ENCODE measurements at places on chromosomes 11 and 22.
A peak's percentile ranks its signal among the peaks of the same experiment; 100 is the strongest.

- no peak for DNase-seq
Measured at GRCh38 chr22:30056015-30056414, 24.2 kb upstream of the HORMAD2 start.

DNA sequence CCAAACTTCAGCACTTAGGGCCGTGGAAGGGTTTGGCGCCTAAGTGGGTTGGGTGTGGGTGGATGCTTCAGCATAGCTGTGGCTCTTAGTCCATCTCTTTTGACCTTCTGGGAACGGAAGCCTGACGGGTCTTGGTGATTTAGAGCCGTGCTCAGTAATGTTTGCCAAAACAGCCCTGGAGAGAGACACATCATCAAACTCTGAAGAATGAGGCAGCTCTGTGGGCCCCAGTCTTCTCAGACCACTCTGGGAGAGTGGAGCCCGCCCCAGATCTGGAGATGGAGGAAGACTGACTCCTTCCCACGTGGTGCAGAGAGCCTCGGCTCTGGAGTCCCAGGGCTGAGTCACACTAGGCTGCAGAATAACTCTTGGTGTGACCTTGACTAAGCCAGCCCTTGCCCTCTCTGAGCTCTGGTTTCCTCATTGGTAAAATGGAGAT lies 168.9 kb downstream of the C11orf91 start:
- DNase-seq: no peak

GRCh38 chr11:111334532-111335502 lies 36.5 kb downstream of the POU2AF3 start:
- no peak for DNase-seq

GRCh38 chr11:110897035-110897434 lies 184.8 kb upstream of the ARHGAP20 start:
- DNase-seq: no peak

GRCh38 chr11:44333271-44334218 lies 23.6 kb upstream of the ALX4 start:
- DNase-seq: no peak

DNA sequence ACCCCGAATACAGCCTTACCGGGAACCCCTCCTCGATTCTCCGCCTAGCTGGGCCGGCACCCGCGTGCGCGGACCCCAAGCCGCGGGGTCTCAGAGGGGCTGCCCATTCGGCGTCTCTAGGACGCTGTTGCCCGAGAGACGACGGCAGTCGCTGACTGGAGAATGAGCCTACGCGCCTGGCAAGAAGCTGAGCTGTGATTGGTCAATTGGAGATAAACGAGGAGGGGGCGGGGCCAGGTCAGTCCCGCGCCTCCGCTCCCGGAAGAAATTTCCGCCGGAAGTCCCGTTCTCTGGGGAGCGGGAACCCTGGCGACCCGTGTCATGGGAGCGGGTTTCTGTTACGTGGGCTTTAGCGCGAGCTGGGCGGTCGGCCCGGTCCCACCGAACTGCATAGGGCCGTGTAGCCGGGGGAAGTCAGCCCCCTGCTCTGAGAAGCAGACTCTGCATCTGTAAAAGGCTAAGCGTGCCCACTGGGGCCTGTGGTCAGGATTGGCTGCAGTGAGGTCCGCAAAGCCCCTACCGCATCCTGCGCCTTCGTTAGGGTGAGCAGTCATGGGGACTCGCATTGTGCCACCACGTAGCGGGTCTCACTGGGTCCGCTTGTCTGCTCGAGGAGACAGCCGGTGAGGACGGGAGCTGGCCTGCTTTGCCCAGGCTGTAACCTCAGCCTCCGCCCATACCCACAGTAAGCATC lies at the start of gene EFCAB6:
EFCAB6 (minus strand) TSS at position 157 of the 694 bp plus-strand sequence. CDS start 29,987 bp downstream, outside the sequence.
- peak; percentile 88 for DNase-seq

DNA sequence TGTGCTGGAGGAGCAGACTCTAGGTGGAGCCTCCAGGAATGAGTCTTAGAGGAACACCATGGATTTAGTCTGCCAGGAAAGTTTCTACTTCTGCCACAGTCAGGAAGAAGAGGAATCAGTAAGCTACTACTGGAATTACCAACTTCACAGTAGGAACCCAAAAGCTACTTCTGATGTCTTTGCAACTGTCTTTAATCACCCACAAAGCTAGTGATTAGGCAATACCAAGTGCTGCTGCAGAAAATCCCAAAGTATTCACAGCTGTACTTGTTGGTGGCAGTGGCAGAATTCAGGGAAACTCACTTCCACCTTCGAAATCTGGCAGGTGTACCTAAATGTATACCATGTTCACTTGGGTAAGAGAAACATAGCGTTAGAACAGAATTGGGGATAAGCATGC lies 264.5 kb upstream of the SORL1-AS1 start:
- DNase-seq: no peak

DNA sequence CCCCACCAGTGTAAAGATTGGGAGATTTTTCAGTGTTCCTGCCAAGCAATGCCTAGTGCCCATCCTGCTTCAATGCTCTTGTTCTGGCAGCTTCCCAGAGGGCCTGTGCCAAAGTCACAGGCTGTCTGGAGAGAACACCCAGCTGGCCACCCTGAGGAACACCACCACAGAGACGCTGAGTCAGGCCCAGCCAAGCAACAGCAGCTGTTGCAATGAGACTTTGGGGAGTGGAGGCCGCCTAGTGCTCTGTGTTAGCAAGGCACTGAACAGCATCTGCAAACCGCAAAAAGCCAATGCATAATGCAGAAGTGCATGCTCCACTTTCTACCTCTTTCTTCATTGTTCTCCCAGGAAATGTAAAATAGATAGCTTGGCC lies 168.1 kb downstream of the NXPE2 start:
- DNase-seq: no peak

DNA sequence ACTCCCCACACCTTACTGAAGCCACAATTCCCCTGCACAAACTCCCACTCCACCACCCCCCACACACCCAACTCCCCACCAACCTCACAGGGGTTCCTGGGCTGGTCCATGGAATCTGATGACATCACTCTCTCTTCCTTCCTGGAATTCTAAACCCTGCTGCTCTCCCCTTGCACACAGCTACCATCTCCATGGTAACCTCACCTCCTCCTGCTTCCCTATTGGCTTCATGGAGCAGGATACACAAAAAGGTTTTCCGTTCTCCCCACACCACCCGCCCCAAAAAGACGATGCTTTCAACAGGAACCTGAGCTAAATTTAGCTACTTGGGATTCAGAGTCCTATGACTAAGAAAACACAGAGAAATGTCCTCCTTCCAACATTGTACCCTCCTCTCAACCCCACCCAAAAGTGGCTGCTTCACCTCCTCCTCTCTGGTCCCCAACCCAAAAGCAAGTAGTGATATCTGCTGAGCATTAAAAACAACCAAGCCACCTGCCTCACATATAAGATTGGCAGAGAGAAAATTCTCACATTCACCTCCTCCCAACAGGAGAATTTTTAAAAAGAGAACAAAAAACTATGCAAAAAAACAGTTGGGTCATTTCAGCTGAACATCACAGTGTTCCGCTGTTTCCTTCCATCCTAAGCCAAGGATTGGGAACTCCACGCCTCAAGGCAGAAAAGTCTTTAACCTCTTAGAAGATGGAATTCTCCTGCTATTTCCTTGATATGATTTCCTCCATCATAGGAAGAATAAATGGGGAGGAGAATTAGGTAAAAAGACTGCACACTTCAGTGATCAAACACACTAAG lies 66.9 kb downstream of the RBFOX2 start:
- no peak for DNase-seq

DNA sequence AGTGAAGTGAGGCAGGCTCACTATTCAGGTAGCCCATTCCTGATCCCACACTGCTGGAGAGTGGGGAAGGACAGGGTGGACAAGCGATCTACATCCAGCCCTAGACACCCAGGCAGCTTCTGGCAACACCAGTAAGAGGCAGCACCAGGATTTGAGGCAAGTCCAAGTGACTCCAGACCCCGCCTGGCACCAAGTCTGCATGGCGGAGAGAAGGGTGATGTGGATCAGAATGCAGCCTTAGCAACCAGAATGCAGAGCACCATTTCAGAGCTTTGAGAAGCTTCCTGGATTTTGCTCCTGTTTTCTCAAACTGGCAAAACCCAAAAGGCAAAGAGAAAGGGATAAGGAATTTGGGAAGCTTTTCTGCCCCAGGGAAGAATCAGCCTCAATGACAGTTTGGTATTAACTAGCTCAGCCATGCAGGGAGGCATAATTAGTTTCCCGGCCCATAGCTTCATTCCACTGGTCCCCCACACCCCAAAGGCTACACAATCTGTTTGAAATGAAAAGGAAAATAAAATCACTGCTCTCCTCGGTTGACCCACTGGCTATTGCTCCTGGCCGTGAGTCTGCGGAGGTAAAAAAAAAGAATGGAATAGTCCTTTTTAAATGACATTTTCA lies 17.3 kb downstream of the GALNT18 start:
- no peak for DNase-seq

GRCh38 chr11:78350646-78351165 lies 66.9 kb downstream of the GAB2 start:
- no peak for DNase-seq

- DNase-seq: no peak
Measured at GRCh38 chr22:44357966-44358465, 45.3 kb upstream of the SHISAL1 start.

GRCh38 chr11:112481893-112482292 lies 221.2 kb upstream of the PLET1 start:
- DNase-seq: no peak

- DNase-seq: no peak
Measured at GRCh38 chr22:20786536-20786979, 12.6 kb downstream of the SERPIND1 start.

DNA sequence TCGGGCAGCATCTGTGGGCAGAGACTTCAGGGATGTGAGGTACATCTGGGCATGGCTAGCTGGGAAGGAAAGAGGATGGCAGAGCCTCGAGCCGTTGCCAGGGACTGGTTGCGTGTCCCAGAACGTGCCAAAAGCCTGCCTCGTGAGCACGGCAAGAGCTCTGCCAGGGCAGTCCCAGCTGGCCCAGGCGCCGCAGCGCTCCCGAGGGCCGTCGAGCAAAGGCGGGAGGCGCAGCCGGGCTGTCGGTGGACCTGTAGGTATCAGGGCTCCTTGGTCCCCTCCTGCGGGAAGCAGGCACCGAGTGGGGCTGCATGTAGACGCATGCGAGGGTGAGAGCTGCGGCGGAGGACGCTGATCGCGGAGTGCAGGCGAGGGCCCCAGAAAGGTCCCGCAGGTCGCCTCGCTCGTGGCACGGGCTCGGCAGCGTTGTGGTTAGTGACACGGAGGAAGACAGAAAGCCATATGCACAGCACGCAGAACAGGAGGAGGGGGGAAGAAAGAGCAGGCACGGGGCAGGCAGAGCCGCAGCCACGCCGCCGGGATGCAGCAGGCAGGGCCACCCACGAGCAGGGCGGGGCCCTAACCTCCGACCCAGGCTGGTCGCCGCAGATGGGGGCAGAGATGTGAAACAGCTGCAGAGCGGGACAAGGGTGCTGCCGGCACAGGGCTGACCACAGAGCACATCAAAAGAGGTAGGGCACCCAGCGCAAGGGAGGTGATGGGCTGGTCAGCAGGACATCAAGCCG lies 18.0 kb downstream of the LSP1 start:
- peak; percentile 58 for DNase-seq

- no peak for DNase-seq
Measured at GRCh38 chr11:88324562-88325345, 12.8 kb downstream of the CTSC start.

GRCh38 chr11:125922156-125922555 lies 17.8 kb downstream of the DDX25 start:
- DNase-seq: no peak

DNA sequence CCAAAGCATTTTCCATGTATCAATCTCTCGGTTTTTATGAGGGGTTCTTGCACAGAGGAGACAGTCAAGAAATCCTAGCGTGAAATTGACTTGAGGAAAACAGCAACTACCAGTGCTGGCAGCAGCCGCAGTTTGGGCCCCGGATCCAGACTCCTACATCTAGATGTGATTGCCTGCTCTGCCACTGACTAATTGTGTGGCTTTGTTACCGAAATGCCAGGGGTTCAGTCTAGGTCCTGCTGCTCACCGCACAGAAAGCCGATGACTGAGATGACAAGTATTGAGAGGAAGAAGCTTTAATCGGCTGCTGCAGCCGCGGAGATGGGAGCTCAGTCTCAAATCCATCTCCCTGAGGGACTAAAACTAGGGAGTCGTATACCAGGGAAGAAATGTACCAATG lies 8.2 kb upstream of the GLB1L3 start:
- no peak for DNase-seq
